ENCODE measurements at places on chromosomes 4 and X.
A peak's percentile ranks its signal among the peaks of the same experiment; 100 is the strongest.

DNA sequence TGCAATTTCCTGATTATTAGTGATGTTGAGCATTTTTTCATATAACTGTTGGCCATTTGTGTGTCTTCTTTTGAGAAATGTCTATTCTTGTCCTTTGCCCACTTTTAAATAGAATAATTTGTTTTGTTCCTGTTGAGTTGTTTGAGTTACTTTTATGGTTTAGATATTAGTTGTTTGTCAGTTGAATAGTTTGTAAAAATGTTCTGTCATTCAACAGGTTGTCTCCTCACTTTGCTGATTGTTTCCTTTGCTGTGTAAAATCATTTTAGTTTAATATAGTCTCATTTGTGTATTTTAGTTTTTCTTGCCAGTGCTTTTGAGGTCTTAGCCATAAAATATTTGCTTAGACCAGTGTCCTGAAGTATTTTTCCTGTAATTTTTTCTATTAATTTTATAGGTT lies 181.8 kb upstream of the GLRA2 start:
- no peak for DNase-seq

DNA sequence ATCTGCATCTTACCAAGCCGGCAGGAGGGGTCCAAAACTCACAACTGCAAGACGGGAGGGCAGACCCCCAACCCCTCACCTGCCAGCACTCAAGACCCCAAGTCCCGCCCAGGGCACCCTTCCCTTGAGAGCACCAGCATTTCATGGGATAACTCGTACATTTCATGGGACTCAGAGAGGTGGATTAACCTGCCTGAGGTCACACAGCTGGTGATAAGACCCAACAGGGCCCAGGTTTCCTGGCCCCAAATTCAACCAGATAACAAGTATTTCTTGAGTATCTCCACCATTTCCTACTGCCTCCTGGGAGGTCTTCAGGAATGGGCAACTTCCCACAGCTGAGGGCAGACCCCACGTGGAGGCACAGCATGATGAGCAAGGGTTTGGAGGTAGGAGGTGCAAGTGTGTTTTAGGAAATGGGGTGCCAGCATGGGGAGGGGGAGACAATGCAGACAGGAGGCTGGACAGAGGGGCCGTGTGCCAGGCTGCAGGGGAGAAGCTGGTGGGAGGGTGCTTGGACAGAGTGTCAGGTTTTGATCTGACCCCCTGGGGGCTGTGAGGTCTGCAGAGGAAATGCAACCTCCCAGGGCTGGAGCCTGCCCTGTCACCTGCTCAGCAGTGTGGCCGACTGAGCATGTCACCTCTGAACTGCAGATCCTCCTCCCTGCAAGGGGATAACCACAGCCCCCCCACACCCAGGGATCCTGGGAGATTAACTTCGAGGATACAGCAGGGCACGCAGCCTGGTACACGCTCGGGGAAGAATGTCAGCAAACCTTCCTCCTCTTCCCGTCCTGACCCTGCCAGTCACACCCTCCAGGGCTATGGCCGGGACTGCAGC lies 4.4 kb downstream of the ADRA2C start:
- no peak for DNase-seq

GRCh38 chrX:68985135-68985755 lies 156.4 kb downstream of the EFNB1 start:
- no peak for DNase-seq

GRCh38 chr4:120977435-120977997 lies 55.0 kb upstream of the PRDM5 start:
- DNase-seq: no peak

DNA sequence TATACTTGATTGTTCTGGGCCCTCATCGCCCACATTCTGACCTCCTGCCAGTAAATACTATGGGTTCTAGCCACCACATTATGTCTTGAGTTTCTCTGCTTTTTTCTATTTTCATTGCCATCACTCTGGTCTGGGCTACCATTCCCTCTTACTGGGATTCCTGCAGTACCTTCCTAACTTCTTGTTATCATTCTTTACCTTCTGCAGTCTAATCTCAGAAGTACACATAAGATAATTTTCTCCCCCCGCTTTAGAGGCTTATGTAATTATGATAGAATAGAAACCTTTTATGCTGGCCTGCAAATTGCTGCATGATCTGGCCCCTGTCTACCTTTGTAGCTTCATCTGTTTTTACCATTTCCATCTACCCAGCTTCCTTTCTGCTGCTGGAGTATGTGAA lies 19.2 kb downstream of the STIM2 start:
- no peak for DNase-seq

GRCh38 chr4:165425629-165426028 lies 46.8 kb downstream of the CPE start:
- no peak for DNase-seq

- no peak for DNase-seq
These were observed 3.6 kb upstream of the GPR173 start for GRCh38 chrX:53044995-53045394.

- DNase-seq: no peak
These were observed 103.2 kb downstream of the HMX1 start for GRCh38 chr4:8768357-8768999.

GRCh38 chr4:15317246-15317645 lies 110.6 kb upstream of the C1QTNF7 start:
- DNase-seq: no peak

GRCh38 chr4:113181289-113182007 lies 132.0 kb downstream of the ANK2 start:
- no peak for DNase-seq

GRCh38 chr4:32601848-32602247 lies 1881.7 kb downstream of the PCDH7 start:
- DNase-seq: no peak

- DNase-seq: no peak
These were observed 135.8 kb upstream of the DGKK start for GRCh38 chrX:50606300-50606950.

- no peak for DNase-seq
These were observed 100.8 kb downstream of the ARSJ start for GRCh38 chr4:113878668-113879067.

GRCh38 chr4:38128478-38129459 lies 168.6 kb downstream of the PTTG2 start:
- peak; percentile 52 for DNase-seq

DNA sequence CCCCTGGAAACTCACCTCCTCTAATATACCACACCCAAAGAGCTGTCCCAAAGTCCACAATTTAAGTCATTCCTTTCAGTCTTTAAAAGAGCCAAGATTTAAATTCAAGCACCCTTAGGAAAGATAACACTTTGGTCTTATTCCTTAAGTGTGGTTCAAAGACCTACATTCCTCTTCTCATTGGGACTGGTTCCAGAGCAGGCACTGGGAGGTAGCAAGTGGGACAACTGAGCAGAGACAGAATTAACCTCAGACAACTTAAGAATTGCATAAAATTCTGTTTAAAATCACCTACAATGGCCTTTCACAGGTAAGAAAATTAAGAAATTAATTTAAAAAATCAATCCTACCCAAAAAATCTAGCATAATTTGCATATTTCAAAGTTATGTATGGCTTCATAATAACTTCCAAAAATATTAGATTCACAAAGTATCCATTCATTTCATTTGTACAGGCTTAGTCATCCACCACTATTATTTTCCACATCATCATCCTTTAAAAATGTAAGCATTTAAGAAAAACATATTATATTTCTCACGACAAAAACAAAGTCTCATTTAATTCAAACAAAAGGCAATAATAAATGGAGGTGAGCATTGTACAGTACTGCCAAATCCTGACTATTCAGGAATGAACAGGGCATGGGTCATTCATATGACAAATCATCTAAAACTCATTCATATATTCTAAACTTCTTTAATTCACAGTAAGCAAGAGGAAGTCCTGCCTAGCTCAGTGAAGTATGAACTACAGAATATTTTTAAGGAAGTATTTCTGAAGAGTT lies 13.6 kb downstream of the PRSS12 start:
- no peak for DNase-seq

DNA sequence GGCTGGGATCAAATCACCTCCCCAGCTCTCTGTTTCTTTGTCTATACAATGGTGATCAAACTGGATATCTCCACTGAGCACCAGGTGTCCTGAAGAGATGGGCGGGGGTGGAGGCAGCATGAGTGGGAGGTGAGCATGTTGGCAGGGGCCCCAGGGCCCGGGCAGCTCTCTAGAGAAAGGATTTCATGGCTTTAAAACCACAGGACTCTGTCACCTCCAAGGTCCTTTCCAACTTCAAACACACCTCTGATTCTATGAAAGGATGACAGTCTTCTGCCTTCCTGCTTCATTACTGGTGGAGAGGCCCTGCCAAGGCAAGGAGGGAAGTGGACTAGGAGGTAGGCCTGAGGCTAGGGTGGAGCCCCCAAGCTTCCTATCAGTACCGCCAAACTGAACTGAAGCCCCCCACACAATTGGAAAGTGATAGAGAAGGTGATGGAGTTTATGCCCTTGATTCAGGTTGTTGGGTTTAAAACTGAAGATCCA lies 38.6 kb downstream of the TRIM2 start:
- DNase-seq: no peak

DNA sequence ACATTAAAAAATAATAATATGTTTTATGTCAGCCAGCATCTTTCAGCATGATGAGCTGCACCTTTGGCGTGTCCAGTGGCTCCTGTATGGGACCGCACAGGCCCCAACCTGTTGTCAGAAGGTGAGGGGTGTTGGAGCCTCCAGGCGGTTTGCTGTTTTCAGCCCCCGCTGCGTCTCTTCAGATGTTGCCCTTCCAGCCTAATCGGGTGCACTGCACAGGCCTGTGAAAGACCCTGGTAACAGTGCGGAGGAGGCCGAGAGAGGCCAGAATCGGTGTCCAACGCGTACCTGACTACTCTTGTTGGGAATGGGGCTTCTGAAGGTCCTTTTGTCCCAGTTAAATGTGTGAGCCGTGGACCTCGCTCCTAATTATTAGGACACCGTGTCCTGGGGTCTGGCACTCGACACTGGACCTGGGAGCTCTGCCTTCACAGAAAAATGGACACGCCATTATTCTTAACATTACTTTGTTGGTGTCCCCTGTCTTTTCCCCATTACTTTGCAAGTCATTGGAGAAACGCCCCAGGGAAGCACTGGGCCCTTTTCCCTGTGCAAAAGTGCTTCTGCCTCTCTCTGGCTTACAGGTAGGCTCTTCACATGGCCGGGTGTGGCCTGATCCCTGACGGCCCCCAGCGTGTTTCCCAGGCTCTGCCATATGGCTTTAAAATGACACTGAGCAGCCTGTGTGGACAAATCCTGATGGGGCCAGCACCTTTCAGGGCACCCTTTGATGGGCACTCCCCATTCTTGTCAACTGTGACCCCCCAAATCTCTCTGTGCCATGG lies 51.2 kb downstream of the TBC1D14 start:
- no peak for DNase-seq

- DNase-seq: no peak
These were observed 32.4 kb downstream of the CASP3 start for GRCh38 chr4:184616633-184617551.

- no peak for DNase-seq
These were observed 98.8 kb downstream of the CASK start for GRCh38 chrX:41824551-41824950.

DNA sequence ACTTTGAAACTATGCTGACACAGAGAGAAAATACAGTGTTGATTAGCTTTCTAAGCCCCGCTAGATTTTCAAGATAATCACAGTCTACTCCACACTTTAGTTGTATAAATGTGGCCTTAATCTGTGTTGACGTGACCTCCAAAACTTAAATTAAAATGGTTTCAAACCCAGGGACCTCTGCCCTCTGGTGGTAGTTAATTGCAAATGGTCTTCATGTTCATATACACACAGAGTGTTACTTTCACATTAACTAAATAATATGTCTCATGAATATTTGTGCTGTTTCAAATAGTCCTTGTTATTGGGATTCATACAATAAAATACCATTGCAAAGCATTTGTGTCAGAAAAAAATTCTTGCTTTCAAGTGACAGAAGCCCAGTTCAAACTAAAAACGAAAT lies 64.3 kb downstream of the TASL start:
- DNase-seq: no peak

DNA sequence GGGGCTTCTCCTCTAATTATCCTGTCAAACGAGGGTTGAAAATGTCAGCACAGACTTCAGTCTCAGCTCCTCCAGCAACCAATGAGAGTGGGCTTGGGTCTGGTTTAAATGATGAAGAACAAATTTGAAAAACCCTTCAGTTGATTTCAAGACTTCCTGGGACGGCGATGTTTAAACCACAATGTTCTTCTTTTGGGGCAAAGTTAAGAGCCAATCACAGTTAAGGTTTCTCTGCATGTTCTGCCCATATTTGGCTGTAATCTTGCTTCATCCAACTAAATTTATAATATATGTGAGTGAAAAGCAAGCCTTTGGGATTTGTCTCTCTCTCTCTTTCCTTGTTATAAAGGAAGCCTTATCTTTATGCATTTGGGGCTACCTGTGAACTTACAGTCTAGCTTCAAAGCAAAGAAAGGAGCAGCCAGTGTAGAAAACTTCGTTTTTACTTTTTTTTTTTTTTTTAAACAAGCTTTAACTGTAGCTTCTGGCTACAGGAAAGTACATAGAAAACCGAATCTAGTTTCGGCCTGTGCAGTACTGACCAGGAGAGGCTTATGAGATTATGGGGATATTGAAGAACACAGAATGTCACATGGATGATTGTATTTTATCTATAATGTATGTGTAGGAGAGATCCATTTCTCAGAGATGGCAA lies 46.8 kb upstream of the FAM9C start:
- no peak for DNase-seq

GRCh38 chrX:80799584-80799983 lies 10.1 kb downstream of the BRWD3 start:
- DNase-seq: no peak

GRCh38 chr4:147011411-147011810 lies 65.7 kb upstream of the TTC29 start:
- DNase-seq: no peak

- no peak for DNase-seq
These were observed 476.3 kb downstream of the EPHA5 start for GRCh38 chr4:65193985-65194384.

- no peak for DNase-seq
These were observed 48.8 kb downstream of the SULT1E1 start for GRCh38 chr4:69811166-69811565.

- no peak for DNase-seq
These were observed 121.5 kb downstream of the IRF2 start for GRCh38 chr4:184352891-184353290.

DNA sequence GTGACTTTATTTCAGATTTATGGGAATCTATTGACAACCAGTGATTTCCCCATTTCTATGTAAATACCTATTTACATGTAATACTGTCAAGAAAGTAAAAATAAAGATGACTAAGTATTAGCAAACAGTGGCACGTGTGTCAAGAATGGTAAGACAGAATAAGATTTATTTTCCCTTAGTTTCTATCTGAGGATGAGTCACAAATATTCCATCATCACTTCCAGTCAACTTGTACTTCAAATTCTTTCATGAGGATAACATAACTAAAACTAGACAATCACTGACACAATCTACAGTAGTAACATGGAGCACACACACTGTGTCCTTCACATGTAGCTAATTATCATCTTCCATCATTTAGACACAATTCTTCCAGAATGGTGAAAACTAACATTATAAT lies 625.3 kb upstream of the PCDH7 start:
- DNase-seq: no peak

- DNase-seq: no peak
These were observed 8.3 kb downstream of the S100G start for GRCh38 chrX:16658284-16658683.

GRCh38 chrX:110851780-110852179 lies 56.2 kb upstream of the CHRDL1 start:
- no peak for DNase-seq

All from stimulated activated CD4-positive, alpha-beta T cell treated with anti-CD3 and anti-CD28 coated beads, Interleukin-4, amount 100 ng/mL, for 4 hours (primary cell).